Uterine smooth muscle cell (primary cell): ENCODE measurements at places on chromosomes 11 and 22. TPM values are rescaled to one million over a fixed set of nuclear protein-coding genes. Genes with fewer than 3 reads are reported as not detected.

Gene KRTAP5-11
- not detected in 2 replicates for total RNA-seq

Gene OR51B4
- 0.11 TPM in 1 of 2 replicates, not detected in the other for total RNA-seq

Gene PKP3
- total RNA-seq: 0.66 and 0.87 TPM in 2 replicates

Gene ROBO4
- total RNA-seq: 1.1 and 3.0 TPM in 2 replicates

Gene RAPSN
- total RNA-seq: not detected in 2 replicates

Gene CRYBB2
- total RNA-seq: not detected in 2 replicates
